Aortic smooth muscle cell (primary cell): ENCODE measurements at places on chromosomes 4 and X. TPM values are rescaled to one million over a fixed set of nuclear protein-coding genes. Genes with fewer than 3 reads are reported as not detected.

FAM149A gene
- total RNA-seq, result 13.9 and 17.7 TPM in 2 replicates

F8 gene
- total RNA-seq, result 3.9 and 4.0 TPM in 2 replicates

SH2D1A gene
- total RNA-seq, result not detected in 2 replicates

PPAT gene
- 8.5 and 10.8 TPM in 2 replicates for total RNA-seq

CLDN34 gene
- total RNA-seq, result not detected in 2 replicates

CPXCR1 gene
- not detected in 2 replicates for total RNA-seq

RRH gene
- 0.13 TPM in 1 of 2 replicates, not detected in the other for total RNA-seq

MSX1 gene
- 5.5 and 9.4 TPM in 2 replicates for total RNA-seq
